ENCODE measurements at places on chromosomes 5 and 9.

- no peak for DNase-seq
Measured at GRCh38 chr5:118253225-118254061, 734.9 kb downstream of the DTWD2 start.

GRCh38 chr5:112787896-112788295, 50.2 kb downstream of the APC start:
- DNase-seq: no peak

GRCh38 chr9:13070612-13071595, 208.6 kb downstream of the MPDZ start:
- no peak for DNase-seq

- DNase-seq: no peak
Measured at GRCh38 chr5:112787261-112787660, 49.6 kb downstream of the APC start.

DNA sequence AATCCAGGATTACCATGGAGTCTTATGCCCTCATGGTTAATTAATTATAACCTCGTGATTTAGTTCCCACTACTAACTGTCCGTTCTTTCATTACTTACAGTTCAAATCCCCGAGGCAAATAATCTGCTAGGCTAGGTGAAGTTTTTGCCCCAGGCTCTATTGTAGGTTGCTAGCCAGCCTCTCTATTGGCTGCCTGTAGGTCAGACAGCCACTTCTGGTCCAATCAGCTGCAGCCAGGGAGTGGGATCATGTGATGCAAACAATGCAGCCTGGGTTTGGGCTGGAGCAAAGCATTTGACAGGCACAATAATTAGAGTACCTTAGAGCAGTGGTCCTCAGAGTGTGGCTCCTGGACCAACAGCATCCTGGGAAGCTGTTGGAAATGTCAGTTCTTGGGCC, 17.7 kb downstream of the TMEM252 start:
- no peak for DNase-seq

- no peak for DNase-seq
Measured at GRCh38 chr5:7876867-7877266, 7.9 kb downstream of the MTRR start.

DNA sequence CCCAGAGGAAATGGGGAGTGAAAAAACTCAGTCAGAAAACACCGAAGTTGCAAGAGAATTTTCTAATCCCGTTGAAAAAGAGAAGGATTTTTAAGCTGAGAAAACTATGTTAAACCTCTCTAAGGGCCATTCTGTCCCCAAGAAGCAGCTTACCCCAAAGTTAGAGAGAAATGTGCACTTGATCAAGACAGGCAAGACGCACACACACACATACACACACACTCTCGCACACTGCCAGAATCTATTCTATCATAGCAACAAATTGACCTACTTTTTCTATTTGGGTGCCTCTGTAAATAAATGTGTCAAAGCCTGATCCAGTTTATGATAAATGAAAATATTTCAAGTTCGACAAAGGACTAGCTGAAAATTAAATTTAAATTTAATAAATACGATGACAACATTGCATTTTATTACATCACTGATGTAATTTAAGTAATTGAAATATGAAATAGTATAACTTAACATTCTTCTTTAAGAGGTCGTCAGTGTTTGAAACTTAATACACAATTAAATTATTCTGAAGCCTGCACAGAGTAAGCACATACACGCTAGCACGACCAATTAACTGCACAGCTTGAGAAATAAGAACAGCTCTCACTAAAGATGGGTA, 5.9 kb downstream of the NFIL3 start:
- DNase-seq: no peak

Measured in A549 (cell line).